ENCODE measurements at places on chromosomes 16 and 17. TPM values are rescaled to one million over a fixed set of nuclear protein-coding genes. Genes with fewer than 3 reads are reported as not detected.

GRCh38 chr17:49986396-49987289, 8.4 kb downstream of the DLX3 start:
- DNase-seq = no peak
- peaks cover 39% of the 10 kb centered on the region for H3K27me3 ChIP-seq
- H3K4me1 ChIP-seq = no peaks in the 10 kb centered on the region
- H3K36me3 ChIP-seq = no peaks in the 10 kb centered on the region
- no peak overlapping the region for H3K4me3 ChIP-seq

- no peak overlapping the region for H3K4me3 ChIP-seq
- H3K27ac ChIP-seq = no peak overlapping the region
- no peaks in the 10 kb centered on the region for H3K27me3 ChIP-seq
- H3K36me3 ChIP-seq = no peaks in the 10 kb centered on the region
These were observed 134.6 kb downstream of the PARN start for GRCh38 chr16:14495213-14496046.

- H3K27ac ChIP-seq = no peak overlapping the region
- DNase-seq = no peak
- H3K4me3 ChIP-seq = no peak overlapping the region
- no peaks in the 10 kb centered on the region for H3K27me3 ChIP-seq
These were observed 883.6 kb downstream of the KCNJ2 start for GRCh38 chr17:71052971-71053370.

DNA sequence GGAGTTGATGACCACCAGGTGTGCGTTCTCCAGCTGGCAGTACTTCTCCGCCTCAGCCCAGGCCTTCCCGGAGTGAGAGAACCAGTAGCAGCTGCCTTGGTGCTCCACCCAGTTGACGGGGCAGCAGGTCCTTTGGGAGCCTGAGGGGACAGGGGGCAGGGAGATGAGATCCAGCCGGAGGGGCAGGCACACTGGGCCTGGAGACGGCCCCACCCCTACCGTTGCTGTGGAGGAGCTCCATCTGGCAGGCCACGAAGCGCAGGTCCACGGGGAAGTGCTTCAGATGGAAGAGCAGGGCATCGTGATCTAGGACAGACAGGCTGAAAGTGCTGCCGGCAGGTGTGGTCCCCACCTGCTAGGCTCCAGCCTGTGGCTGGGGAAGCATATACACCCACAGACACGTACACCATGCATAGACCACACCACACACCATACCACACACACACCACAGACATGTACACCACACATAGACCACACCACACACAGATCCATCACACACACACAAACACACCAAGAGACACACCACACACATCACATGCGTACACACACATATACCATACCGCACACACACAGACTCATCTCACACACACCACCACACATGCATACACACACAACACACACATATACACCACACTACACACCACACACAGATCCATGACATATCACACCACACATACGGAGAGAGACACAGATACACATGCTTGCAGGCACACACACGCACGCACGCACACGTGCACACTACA, 7.4 kb downstream of the ASGR2 start:
- H3K4me1 ChIP-seq = no peaks in the 10 kb centered on the region
- H3K4me3 ChIP-seq = no peak overlapping the region
- DNase-seq = no peak
- H3K27ac ChIP-seq = no peak overlapping the region

FAM117A gene
- total RNA-seq = 10.4 TPM

Data from endothelial cell of umbilical vein (primary cell).